ENCODE measurements at places on chromosomes 7 and 10.

DNA sequence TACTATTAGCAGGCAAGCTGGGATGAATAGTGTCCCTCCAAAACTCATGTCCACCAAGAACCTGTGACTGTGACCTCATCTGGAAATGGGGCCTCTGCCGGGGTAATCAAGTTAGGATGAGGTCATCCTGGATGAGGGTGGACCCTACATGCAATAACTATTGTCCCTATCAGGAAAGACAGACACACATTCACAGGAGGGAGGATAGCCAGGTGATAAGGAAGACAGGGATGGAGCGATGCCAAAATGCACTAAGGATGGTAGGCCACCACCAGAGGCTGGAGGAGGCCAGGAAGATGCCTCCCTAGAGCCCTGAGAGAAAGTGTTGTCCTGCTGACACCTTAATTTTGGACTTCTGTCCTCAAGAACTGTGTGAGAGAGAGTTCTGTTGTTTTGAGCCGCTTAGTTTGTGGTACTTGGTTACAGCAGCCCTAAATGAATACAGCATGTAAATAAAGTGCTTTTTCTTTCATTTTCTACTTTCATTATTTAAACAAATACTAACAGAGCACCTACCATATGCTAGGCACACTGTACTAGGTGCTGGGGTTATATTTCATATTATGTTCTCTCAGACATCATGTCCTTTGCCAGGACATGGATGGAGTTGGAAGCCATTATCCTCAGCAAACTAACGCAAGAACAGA lies 111.9 kb downstream of the USP6NL start:
- DNase-seq: no peak

DNA sequence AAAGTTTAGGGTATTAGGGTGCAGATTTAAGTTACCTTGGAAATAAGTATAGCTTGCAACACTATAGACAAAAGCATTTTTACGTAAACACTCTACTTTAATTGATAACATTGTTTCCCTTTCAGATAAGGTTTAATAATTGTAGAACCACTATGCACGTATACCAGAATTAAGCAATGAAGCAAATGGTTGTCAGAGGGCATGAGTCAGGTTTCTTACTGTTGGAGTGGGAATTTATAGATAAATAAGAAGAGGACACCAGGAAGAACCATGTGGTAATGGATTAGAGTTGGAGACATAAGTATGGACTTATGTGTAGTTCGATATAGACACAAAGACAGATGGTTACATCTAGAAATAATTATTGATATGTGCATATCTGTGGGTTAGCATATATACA lies 355.6 kb downstream of the ETV1 start:
- DNase-seq: no peak

DNA sequence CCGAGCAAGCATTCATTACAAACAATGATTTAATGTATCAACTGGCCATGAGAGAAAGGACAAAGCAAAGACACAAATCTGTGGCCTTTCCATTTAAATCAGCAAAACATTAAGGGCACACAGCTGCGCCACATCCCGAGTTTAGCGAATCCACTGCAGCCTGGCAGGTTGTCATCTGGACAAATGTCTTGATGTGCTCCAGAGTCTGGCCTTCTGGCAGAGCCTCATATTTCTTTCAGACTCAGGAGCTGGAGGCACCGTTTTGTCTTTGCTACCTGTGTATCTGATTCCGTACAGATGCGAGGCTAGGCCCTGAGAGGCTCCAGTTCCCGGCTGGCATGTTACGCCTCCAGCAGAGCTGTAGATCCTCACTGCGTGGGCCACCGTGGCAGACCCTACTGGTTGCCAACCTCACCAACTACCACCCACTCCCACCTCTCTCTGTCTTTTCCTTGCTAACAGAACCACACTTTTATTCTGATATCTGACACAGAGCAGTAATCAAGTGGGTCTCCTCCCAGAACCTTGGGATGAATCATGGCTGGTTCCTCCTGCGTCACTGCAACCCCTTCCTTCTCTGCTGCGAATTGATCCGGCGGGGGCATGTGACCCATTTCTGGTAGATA lies 40.9 kb upstream of the EFCAB10 start:
- no peak for DNase-seq

- DNase-seq: no peak
These were observed 82.9 kb upstream of the GDF10 start for GRCh38 chr10:47217113-47217512.

DNA sequence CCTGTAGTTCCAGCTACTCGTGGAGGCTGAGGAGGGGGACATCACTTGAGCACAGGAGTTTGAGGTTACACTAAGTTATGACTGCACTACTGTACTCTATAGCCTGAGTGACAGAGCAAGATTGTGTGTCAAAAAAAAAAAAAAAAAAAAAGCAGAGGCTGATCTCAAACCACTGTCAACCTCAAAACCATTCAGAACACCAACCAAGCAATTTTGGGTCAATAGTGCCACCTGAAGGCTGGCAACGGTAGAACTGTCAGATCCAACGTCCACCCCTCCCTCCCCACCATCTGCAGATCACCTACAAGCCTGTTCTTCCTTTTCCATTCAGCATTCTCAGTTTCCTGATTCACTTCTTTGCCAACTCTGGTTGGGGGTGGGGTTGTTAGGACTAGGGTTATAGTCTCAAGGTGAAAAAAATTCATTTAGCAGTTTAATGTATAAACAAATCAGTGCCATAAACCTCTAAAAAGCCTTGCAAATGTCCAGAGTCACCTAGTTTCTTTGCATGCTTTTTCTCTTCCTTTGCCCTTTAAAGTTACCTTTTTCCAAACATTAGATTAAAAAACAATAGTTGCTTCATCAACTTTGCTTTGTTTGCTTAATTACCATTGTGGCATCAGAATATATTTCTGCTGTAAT lies 2.6 kb downstream of the MRPS33 start:
- DNase-seq: peak; percentile 44

DNA sequence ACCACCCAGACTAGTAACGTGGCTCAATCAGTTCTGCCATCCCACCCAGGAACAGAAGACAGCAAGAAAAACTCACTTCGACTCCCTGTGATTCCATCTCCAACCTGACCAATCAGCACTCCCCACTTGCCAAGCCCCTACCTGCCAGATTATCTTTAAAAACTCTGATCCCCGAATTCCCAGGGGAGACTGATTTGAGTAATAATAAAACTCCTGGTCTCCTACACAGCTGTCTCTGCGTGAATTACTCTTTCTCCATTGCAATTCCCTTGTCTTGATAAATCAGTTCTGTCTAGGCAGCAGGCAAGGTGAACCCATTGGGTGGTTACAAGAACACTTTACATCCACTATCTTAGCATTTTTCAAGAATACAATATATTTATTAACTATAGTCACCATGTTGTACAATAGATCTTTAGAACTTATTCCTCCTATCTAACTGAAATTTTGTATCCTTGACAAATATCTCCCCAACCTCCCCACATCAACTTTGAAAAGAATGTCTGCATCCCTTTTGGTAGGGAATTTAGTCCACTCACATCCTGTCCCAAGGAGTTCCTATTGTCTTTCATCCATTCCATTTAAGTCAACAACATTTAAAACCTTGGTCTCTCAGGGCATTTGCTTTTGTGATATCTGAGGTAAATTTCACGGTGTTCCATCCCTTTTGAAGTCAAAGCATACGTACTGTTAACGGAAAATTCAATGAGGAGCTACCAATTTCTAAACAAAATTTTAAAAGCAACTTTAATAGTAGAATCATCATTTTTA lies 163.7 kb downstream of the MACC1 start:
- DNase-seq: no peak

GRCh38 chr7:22723181-22723601 lies 3.8 kb upstream of the IL6 start:
- DNase-seq: no peak

DNA sequence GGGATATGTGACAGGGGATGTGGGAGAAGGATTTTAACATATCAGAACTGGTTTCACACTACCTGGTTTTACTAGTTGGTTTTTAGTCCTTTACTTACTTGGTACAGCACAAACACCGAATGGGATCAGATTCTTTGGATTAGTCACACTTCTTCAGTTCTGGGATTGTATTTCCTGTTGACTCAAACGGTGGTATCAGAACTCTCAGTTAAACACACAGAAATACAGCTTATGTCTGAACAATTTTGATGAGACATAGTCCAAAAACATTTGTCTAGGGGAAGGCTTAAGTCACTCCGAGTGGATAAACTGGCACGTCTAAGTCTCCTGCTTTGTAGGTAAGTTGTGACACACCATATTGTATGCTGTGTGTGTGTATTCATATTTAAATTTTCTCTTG lies 480.5 kb downstream of the PHTF2 start:
- DNase-seq: no peak

GRCh38 chr7:7883394-7883793 lies 85.2 kb upstream of the GLCCI1 start:
- no peak for DNase-seq

GRCh38 chr10:6024334-6024682 lies 37.9 kb downstream of the IL2RA start:
- no peak for DNase-seq

DNA sequence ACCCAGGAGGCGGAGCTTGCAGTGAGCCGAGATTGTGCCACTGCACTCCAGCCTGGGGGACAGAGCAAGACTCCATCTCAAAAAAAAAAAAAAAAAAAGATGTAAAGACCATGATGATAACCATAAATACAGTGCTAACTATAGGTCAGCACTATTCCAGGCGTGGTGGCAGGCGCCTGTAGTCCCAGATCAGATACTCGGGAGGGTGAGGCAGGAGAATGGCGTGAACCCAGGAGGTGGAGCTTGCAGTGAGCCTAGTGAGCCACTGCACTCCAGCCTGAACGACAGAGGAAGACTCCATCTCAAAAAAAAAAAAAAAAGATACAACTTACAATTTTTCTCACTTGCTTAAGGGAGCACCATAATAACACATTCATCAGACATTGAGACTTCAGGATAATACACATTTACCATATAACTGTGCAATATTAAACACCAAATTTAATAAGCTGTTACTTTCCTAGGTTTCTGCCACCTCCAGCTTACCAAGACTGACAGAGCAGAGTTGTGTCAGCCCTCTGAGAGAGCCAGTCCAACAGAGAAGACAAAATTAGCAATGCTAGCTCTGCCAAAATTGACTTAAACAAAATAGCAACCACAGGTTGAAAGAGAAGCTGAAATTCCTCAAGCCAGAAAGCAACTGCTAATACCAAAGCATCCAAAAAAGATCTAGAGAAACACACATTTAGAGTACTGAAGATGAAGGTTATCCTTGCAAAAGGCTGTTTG lies 8.2 kb downstream of the DNA2 start:
- DNase-seq: no peak

DNA sequence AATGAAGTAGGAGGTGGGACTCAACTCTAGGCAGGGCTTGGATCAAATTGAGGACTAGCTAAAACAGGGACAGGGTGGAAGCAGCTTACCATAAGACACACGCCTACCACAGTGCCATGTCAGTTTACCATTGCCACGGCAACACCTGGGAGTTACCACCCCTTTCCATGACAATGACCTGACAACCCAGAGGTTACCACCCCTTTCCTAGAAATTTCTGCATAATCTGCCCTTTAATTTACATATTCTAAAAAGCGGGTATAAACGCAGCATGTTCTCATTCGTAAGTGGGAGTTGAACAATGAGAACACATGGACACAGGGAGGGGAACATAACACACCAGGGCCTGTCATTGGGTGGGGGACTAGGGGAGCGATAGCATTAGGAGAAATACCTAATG lies 72.7 kb downstream of the GCC1 start:
- DNase-seq: no peak

DNA sequence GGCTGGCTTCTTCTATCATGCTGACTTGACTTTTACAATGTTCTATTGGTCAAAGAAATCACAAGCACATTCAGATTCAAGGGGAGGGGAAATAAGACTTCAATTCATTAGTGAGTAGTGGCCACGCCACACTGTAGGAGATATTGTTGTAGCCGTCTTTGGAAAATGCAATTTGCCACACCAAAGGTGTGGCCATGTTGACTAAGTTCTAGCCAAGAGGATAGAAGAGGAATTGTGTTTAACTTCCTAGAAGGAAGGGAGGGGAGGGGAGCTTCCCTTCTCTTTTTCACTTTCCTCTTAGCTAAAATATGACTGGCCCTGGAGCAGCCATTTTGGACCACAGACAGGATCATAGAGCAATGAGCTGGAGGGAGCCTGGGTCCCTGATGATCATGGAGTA lies 3.4 kb upstream of the PRKAR2B start:
- DNase-seq: no peak

DNA sequence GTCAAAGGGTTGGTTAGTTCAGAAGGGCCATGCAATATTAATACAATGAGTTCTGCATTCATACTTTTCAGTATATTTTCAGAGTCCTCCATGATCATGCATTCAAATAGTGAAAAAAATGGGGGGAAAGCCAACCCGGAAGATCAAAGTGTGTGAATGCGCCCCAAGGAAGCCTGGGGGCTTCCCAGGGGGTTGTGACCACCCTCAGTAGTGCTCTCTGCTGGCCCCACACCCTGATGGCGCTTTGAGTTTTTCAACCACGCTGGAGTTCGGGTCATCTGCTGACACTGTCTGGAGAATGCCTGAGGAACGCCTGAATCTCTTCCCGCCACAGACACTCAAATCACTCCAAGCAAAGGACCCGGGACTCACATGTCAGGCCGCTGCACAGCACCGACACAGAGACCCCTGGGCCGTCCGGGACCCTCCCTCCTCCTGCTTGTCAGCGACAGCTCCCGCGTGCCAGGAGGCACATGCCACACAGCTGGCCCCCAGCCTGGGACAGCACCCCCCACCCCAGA lies 1.0 kb downstream of the TNS3 start:
- DNase-seq: no peak

GRCh38 chr10:45599021-45599603 lies 73.5 kb downstream of the ZFAND4 start:
- no peak for DNase-seq

- no peak for DNase-seq
These were observed 90.0 kb upstream of the AOAH start for GRCh38 chr7:36814311-36814710.

DNA sequence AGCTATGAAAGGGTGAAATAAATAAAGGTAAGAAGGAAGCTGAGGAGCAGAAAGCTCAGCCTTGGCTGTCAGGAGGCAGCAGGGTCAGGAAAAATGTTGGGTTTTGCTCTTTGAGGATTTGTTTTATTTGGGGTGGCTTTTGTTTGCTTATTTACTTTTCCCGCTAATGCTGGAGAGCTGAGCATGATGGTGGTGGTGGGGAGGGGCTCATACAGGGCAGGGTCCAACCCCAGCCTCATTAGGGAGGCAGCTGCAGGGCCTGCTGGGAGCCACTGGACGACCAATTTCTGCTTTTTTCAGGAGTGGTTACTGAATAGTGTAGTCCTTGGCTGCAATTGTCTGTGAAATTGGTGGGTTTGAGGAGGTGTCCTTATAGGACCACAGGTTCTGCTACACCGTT lies 36.3 kb downstream of the CCM2 start:
- no peak for DNase-seq

DNA sequence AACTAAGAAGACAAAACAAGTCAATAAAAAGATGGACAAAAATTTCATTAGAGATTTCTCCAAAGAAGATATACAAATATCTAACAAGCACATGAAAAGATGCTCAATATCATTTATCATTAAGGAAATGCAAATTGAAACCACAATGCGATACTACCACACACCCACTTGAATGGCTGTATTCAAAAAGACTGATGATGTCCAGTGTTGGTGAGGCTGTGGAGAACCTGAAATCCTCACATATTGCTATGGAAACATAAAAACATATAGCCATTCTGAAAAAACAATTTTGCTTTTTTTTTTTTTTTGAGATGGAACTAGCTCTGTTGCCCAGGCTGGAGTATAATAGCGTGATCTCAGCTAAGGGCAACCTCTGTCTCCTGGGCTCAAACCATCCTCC lies 124.1 kb upstream of the LAMB4 start:
- no peak for DNase-seq
